Stimulated activated naive B cell treated with anti-CD40 and anti-IgM and Interleukin-4, amounts not matched to agents 10 μg/mL and 1 μg/mL and 100 μg/mL, for 72 hours (primary cell): ENCODE measurements at places on chromosomes 5 and 9.
A peak's percentile ranks its signal among the peaks of the same experiment; 100 is the strongest.

DNA sequence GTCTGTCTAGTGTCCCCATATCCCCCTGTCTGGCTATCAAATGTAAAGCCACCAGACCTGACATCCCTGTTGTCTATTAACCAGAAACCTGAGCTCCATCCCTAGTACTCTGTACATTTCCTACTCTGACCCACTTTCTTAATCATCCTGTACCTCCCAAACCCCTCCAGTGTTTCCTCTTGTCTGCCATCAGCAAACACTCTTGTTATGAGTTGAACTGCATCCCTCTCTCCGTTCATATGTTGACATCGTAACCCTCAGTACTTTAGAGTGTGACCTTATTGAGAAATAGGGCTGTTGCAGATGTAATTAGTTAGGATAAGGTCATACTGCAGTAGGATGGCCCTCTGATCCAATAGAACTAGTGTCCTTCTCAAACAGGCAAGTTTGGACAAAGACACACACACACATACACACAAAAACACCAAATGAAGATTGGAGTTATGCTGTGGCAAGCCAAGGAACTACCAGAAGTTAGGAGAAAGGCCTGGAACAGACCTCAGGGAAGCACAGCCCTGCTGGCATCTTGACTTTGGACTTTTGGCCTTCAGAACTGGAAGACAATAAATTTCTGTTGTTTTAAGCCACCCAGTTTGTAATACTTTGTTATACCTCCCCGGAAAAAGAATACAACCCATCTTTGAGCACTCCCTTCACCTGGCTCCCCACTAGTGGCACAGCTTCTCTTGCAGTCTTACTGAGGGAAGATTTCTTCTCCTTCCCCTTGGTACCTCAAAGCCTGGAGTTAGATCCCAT is 180.0 kb upstream of the PTGER4 start:
- H3K27ac ChIP-seq, result no peak overlapping the region
- peaks cover 22% of the 10 kb centered on the region for H3K4me1 ChIP-seq
- H3K36me3 ChIP-seq, result no peaks in the 10 kb centered on the region
- H3K27me3 ChIP-seq, result no peaks in the 10 kb centered on the region

GRCh38 chr5:67548520-67549295 is 352.1 kb upstream of the CD180 start:
- no peak overlapping the region for H3K4me3 ChIP-seq
- no peak overlapping the region for H3K27ac ChIP-seq
- H3K4me1 ChIP-seq, result peaks cover 20% of the 10 kb centered on the region
- no peak for DNase-seq
- H3K36me3 ChIP-seq, result peaks cover 11% of the 10 kb centered on the region

- no peaks in the 10 kb centered on the region for H3K4me1 ChIP-seq
- H3K36me3 ChIP-seq, result no peaks in the 10 kb centered on the region
- no peak overlapping the region for H3K4me3 ChIP-seq
- H3K27ac ChIP-seq, result no peak overlapping the region
- DNase-seq, result no peak
- H3K27me3 ChIP-seq, result no peaks in the 10 kb centered on the region
These were observed 904.2 kb upstream of the EDIL3 start for GRCh38 chr5:85288914-85289313.

GRCh38 chr9:16331031-16331430 is 539.4 kb downstream of the BNC2 start:
- H3K36me3 ChIP-seq, result no peaks in the 10 kb centered on the region
- H3K4me1 ChIP-seq, result no peaks in the 10 kb centered on the region
- no peak overlapping the region for H3K4me3 ChIP-seq
- DNase-seq, result no peak
- H3K27me3 ChIP-seq, result no peaks in the 10 kb centered on the region

DNA sequence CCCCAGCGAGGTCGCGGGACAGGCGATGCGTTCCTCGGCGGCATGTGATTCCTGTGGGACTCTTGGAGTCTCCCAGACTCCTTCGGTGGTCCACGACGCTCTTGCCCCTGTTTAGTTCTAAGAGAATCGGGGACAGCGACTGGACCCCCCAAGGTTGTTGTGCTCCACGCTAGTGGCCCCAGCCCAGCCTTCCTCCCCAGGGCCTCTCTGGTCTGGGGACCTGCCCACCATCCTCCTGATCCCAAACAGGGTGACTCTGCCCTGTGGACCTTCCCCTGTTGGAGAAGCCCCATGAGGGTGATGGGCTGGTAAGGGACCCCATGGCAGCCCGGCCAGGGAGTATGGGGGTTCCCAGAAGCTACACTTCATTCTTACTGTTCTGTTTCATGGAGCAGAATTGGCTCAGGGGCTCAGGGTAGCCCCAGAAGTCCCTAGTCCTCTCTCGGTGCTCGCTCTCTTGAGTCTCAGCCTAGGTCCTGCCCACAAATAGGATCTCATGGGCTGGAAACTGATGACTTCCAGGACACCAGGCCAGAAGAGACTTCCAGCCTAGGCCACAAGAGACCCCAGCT is 880 bp downstream of the CARD19 start:
- H3K27me3 ChIP-seq, result no peaks in the 10 kb centered on the region
- peak overlapping the region; percentile 89 for H3K4me3 ChIP-seq
- H3K4me1 ChIP-seq, result peaks cover 72% of the 10 kb centered on the region
- no peak for DNase-seq

- H3K27ac ChIP-seq, result peak overlapping the region; percentile 37
- H3K36me3 ChIP-seq, result no peaks in the 10 kb centered on the region
- H3K4me1 ChIP-seq, result peaks cover 26% of the 10 kb centered on the region
- no peak for DNase-seq
These were observed 124.7 kb upstream of the TBC1D2 start for GRCh38 chr9:98380065-98380681.

GRCh38 chr5:154313360-154314017 is 123.0 kb downstream of the GALNT10 start:
- no peak for DNase-seq
- H3K36me3 ChIP-seq, result peaks cover 9% of the 10 kb centered on the region
- H3K27ac ChIP-seq, result no peak overlapping the region

DNA sequence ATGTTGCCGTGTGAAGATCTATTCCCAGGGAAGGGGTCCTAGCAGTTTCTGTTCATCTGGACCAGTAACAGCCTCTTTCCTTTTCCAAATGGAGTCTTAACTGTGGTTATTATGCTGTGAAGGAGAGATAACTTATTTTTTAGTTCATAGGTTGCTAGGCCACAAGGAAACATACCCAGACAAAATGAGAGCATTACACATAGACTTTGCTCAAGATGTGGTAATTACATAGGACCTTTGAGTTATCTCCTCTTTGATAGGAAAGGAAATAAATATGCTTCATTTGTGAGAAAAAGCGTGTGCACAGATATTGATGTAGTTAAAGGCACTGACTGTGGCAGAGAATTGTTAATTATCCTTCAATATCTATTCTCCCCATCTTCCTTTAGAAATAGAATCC is 52.5 kb upstream of the SNX2 start:
- peak overlapping the region; percentile 42 for H3K27ac ChIP-seq
- no peaks in the 10 kb centered on the region for H3K27me3 ChIP-seq
- H3K4me1 ChIP-seq, result peaks cover 53% of the 10 kb centered on the region

DNA sequence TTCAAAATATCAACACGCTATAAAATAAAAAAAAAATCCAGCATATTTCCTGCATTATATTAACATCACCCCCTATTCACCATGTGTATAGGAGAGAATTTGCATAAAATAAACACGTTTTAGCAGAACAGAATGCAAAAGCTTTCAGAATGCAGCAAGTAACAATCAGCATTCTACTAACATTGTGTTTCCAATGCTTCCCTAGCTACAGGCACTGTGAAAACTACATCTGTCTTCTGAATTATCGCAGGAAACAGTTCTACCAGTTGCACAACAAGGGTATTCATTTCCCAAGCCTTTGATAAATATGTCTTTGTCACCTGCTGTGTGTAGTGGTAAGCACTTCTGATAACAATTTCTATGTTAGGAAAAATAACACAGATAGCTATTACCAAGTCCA is 1015.8 kb downstream of the CDH18 start:
- no peaks in the 10 kb centered on the region for H3K36me3 ChIP-seq
- no peak for DNase-seq

DNA sequence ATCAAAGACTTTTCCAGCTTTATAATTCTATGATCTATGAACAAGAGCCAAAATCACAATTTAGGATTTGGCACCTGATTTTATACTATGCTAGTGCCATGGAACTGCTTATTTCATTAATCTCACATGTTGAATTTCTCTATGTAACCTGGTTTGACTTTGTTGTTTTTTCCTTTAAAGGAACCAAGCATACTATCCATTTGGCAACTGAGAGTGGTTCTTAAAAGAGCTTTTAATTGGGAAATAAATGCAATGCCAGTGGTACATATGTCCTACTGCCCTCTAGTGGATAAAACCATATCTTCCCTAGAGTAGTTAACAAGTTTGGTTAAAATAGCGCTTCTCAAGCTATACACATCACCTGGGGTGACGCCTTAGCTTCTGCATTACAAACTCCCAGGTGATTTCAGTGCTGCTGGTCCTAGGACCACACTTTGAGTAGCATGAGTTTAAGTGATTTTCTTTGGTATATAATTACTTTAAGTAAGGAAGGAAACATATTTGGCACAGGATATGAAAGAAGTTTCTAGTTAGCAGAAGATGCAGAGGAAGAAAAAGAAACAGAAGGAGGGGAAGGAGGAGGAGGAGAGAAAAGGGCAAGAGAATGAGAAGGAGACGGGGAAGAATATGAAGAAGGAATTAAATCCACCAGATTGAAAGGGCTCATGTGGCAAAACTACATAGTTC is 56.8 kb downstream of the FGF10 start:
- no peak for DNase-seq
- no peaks in the 10 kb centered on the region for H3K36me3 ChIP-seq
- no peak overlapping the region for H3K4me3 ChIP-seq
- H3K4me1 ChIP-seq, result no peaks in the 10 kb centered on the region
- no peaks in the 10 kb centered on the region for H3K27me3 ChIP-seq
- no peak overlapping the region for H3K27ac ChIP-seq

DNA sequence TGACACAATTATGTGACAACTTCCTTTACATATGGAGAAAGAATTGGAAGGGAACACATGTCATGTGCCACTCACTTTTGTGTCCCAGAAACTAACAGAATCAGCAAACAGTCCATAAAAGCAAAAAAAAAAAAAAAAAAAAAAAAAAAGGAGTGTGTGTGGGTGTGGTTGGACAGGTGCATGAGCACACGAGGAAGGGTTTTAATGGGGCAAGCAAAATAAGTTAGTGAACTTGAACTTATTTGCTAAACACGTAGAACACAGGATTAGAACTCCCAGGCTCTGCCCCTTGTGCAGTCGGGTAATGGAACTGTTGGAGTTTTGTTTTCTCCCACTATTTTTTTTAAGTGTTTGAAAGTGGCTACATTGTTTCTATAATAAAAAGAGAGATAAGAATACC is 74.8 kb upstream of the PJA2 start:
- no peak for DNase-seq
- no peaks in the 10 kb centered on the region for H3K36me3 ChIP-seq
- peaks cover 6% of the 10 kb centered on the region for H3K4me1 ChIP-seq
- no peak overlapping the region for H3K27ac ChIP-seq
- no peak overlapping the region for H3K4me3 ChIP-seq

DNA sequence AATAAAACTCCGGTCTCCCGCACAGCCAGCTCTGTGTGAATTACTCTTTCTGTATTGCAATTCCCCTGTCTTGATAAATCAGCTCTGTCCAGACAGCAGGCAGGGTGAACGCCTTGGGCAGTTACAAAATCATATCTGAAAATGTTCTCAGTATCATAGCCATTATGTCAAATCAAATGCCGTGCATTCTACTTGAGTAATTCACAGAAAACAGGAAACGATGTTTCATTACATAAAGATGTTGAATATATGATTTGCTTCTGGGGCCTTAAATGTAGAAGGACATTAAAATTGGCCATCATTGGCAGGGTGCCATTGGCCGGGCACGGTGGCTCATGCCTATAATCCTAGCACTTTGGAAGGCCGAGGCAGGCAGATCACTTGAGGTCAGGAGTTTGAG is 8.5 kb downstream of the POLR3G start:
- H3K27ac ChIP-seq, result no peak overlapping the region
- no peak overlapping the region for H3K4me3 ChIP-seq
- H3K36me3 ChIP-seq, result peaks cover 23% of the 10 kb centered on the region
- H3K4me1 ChIP-seq, result no peaks in the 10 kb centered on the region
- no peak for DNase-seq

GRCh38 chr5:147483961-147484707 is 25.7 kb downstream of the DPYSL3 start:
- H3K27ac ChIP-seq, result no peak overlapping the region
- peaks cover 9% of the 10 kb centered on the region for H3K4me1 ChIP-seq
- no peaks in the 10 kb centered on the region for H3K27me3 ChIP-seq
- no peaks in the 10 kb centered on the region for H3K36me3 ChIP-seq

DNA sequence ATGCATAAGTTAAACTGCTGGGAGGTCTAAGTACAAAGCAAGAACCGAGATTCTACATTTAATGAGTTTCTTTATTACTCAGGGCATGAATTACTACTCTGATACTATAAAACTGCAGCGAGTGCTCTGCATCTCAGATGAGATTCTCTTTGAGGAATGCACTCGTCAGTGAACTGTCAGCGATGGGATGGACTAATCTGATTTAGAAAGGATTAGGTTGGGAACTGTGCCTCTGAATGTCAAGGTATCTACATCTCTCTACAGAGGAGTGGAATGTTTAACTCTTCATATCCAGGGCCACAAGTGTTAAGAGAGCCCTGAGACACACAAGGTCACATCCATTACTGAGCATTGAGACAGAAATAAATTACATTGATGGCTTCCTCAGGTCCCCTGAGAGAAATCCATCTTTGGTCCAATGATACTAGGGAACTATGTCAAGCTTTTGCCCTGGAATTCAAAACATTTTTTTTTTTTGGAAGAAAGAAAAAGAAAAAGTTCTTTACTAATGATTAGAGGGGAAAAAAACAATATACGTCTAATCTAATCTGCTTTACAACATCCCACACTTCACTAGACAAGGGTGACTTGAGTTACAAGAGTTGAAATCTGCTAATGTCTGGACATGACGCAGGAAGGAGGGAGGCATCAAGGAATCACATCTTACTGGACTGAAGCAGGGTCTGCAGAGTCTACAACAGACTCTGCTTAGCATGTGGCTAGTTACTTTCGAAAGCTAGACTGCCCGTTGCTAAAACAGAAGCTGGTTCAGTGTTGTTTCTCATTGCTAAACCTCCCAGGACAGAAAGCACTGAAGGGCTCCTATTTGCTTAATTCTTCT is 270.0 kb upstream of the TLE4 start:
- no peaks in the 10 kb centered on the region for H3K27me3 ChIP-seq
- H3K36me3 ChIP-seq, result no peaks in the 10 kb centered on the region
- H3K27ac ChIP-seq, result no peak overlapping the region
- DNase-seq, result no peak

DNA sequence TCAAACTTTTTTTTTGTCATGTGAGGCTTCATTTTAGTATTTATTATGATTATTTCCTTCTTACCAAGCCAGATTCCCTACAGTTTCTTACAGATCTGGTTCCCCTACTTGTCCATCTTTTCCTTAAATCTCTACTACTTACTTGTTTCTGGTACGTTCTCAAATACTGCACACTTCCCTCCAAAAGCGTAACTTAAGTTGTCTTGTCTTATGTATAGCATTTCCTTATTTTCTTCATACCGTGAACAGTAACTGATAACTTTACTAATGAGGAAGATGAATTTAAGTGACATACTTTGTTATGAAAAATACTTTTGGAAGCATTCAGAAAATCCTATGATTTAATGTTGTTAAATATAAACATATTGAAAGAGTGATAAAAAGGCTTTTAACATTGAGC is 67.3 kb downstream of the PARP8 start:
- no peaks in the 10 kb centered on the region for H3K27me3 ChIP-seq
- no peak overlapping the region for H3K27ac ChIP-seq
- H3K36me3 ChIP-seq, result peaks cover 6% of the 10 kb centered on the region
- H3K4me1 ChIP-seq, result peaks cover 29% of the 10 kb centered on the region
